ENCODE measurements at places on chromosomes 13 and 19.

DNA sequence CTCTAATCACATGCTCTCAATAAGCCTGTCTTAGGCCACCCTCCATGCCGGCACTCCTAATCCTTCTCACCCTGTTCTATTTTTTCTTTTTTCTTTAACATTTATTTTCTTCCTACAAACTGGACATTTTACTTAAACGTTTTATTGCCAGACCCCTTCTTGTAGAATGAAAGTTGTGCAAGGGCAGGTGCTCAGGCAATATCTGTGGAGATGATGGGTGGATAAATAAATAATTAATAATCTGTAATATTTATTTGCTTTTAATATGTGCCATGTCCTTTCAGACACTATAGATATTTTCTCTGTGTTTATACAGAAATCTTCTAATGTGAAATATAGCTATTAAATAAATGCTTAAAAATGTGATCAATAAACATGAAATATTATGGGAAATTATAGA lies 815.7 kb upstream of the MIR17HG start:
- DNase-seq, result no peak

DNA sequence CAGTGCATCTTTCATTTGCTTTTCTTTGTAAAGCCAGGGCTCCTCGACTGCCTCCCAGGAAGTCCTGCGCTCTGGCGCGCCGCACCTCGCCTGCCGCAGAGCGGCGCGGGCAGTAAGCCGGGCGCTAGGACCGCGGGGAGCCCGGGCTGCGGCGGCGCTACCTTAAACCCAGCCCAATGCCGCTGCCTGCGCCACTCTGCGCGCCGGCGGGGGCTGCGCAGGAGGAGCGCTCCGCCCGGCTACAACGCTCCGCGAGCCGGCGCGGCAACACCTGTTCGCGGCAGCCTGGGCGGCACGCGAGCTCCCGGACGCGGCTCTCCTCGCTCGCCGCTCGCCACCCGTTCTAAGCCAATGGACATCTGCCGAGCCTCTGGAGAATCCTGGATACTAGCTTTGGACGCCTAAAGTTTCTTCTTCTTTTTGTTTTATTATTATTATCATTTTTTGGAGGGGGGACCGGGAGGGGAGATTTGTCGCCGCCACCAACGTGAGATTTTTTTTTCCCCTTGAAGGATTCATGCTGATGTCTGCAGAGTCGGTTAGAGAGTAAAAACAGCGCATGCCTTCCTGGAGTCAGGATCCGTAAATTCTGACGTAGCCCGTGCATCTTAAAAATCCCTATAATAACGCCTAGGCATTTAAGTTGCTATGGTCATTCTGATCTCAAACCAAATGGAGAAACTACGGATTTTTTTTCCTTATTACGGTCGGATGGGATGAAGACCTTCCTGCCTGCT lies at the start of gene FGF9:
FGF9 (plus strand) TSS at position 191 of the 737 bp plus-strand sequence. CDS start 840 bp downstream, outside the sequence.
- DNase-seq, result peak; percentile 30

- DNase-seq, result no peak
Measured at GRCh38 chr13:29948244-29948643, 97.8 kb upstream of the UBL3 start.

DNA sequence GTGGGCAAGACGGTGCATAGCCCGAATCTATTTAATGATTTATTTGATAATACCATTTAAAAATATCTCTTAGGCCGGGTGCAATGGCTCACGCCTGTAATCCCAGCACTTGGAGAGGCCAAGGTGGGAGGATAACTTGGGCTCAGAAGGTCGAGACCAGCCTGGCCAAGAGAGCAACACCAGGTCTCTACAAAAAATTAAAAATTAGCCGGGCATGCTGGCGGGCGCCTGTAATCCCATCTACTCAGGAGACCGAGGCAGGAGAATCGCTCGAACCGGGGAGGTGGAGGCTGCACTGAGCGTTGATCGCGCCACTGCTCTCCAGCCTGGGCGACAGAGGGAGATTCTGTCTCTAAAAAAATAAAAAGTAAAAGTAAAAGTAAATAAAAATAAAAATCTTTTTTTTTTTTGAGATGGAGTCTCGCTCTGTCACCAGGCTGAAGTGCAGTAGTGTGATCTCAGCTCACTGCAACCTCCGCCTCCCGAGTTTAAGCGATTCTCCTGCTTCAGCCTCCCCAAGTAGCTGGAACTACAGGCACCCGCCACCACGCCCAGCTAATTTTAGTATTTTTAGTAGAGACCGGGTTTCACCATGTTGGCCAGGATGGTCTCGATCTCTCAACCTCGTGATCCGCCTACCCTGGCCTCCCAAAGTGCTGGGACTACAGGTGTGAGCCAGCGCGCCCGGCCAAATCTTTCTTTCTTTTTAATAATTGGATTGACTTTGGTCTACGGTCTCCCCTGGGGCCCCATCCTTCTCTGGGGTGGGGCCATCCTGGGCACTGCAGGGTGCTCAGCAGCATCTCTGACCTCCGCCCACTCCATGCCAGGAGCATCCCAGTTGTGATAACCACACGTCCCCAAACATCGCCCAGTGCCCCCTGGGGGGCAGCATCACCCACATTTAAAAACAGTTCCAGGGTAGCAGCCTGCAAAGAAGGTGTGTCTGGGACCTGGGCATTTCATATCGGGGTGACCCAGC lies 90.7 kb downstream of the GNG7 start:
- DNase-seq, result no peak
